Activated CD4-positive, CD25-positive, alpha-beta regulatory T cell (primary cell): ENCODE measurements at places on chromosomes 2 and 18.
A peak's percentile ranks its signal among the peaks of the same experiment; 100 is the strongest.

DNA sequence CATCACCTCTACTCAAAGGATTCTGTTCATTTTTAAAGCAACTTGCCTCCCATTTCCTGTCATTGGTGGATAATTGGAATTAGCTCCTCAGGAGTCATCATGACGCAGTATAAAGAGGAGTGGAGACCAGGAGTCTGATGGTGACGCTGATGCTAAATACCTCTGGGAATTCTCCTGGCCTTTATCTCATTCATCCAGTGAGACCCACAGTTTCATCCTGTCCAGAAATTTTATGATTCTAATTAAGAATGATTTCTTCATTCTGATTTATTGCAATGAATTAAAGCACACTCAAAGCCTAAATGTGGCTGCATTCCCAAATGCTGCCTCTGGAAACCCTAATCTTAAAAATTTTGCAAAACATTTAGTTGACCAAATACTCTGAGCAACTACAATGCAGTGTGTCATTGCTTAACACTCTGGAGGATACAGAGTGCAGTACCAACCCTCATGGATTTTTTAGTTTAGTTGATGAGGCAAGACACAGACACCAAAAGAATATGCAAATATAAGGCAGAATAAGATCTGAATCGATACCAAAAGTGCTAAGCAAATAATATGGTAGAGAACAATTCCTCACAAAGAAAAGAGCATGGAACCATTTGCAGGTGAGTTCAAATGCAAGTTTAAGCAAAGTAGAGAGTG, 236.2 kb downstream of the ETAA1 start:
- no peak for DNase-seq

GRCh38 chr2:232900811-232901735, 31.0 kb downstream of the SNORC start:
- no peak for DNase-seq

GRCh38 chr2:148124271-148124670, 103.4 kb downstream of the MBD5 start:
- no peak for DNase-seq

DNA sequence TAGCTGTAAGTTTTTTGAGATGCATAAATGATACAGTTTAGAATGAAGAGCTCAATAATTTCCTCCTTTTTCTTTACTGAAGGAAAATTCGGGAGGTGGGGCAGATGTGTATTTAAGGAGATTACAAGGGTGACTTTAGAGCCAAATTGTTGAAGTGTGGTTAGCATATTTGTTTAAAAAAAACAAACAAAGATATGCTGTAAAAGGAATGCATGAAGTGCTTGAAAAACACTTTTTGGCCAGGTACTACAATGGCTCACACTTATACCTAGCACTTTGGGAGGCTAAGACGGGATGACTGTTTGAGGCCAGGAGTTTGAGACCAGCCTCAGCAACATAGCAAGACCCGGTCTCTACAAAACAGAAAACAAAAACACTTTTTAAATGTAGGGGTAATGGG, 38.4 kb downstream of the CD302 start:
- no peak for DNase-seq

GRCh38 chr2:172919732-172920131, 155.9 kb upstream of the MAP3K20 start:
- DNase-seq, result no peak

DNA sequence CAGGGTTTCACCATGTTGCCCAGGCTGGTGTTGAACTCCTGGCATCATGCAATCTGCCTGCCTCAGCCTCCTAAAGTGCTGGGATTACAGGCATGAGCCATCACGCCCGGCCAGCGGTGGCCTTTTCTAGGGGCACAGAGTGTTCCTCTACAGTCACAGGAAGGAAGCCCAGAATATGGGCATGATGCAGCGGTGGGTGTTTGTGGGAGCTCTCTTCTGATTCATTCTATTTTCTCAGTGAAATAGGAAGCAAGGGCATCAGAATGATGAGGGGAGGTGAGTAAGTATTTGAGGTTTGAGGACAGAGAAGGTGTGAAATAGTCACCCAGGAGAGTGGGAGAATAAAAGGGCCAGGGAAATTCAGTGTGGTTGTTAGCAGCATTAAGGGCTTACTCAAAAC, 70.3 kb upstream of the PSME4 start:
- no peak for DNase-seq

DNA sequence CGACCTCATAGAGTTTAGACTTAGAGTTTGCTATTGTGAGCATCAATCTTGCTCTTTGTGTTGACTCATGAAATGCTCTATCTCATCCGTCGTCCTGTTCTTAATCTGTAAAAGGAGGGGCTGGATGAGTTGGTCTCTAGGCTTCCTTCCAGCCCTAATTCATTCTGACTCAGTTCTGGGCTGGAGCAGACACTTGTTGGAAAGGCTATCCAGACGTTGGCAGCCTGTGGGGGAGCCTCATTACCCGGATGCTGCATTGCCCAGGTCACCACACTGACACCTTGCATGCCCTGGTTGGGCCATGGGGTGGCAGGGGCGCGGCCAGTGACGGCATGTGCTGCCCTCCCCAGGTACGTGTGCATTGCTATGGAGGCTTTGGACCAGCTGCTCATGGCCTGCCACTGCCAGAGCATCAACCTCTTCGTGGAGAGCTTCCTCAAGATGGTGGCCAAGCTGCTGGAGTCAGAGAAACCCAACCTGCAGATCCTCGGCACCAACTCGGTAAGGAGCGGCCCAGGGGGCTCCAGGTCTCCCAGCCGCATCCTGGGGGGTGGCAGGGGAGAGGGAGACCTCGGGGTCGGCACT, 61.5 kb downstream of the EFR3B start:
- no peak for DNase-seq

DNA sequence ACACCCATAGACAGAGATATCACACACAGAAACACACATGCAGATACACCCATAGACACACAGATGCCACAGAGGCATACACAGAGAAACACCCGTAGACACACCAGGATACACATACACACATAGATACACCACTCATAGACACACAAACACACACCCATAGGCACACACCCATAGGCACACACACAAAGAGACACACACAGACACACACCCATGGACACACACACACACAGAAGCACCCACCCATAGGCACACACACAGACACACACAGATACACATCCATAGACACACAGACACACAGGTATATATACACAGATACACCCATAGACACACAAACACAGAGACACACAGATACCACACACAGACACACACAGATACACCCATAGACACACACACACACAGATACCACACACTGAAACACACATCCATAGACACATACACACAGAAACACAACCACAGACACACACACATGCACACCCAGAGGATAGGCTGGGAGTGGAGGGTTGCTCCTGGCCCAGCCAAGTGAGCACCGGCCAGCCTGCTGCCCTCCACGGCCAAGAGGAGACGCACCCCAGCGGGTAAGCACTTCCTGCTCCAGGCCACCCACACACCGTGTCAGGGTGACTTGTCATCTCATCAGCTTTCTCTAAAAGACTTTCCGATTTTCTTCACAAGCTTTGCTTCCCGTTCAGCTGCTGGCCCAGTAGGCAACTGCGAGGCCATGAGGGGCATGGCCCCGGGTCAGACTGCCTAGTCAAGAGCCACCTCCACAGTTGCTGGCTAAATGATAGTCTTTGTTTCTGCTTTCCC, 14.1 kb upstream of the CNNM3 start:
- DNase-seq, result peak; percentile 4

- no peak for DNase-seq
Observed at GRCh38 chr18:23784832-23785245, 95.6 kb downstream of the LAMA3 start.

GRCh38 chr18:25349131-25349925, 2.6 kb downstream of the ZNF521 start:
- no peak for DNase-seq

GRCh38 chr2:232203936-232204335, 174.6 kb upstream of the ALPP start:
- DNase-seq, result no peak

- DNase-seq, result no peak
Observed at GRCh38 chr2:10717628-10718027, 3.8 kb upstream of the ATP6V1C2 start.

DNA sequence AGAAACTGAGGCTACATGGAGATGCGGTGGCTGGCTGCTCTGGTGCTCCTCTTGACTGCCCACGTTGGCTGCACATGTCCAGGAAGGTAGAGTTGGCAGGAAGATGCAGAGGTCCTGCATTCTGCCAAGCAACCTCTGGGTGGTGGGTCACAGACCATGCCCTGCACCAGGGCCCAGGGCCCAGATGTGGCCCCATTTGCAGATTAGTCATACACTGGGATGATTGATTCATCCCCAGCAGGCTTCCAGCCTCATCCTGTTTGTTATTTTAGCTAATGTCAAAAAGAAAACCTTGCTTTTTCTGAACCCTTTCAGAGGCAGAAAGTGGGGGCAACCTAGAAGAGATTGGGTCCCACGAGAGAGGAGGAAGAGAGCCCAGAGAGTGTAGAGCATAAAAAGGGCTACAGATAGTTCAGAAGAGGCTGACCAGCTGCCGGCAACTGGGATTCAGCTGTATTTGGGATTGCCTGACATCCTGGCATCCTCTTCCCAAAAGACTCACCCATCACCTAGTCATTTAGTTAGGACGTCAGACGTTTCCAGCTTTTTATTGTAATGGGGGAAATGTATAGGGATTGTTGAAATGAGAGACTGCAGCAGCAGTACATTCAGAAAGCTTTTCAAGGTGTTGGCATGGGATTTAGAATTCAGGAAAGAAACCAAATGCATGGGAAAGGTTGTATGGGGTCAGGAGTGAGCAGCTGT, 101.9 kb downstream of the CTIF start:
- no peak for DNase-seq

DNA sequence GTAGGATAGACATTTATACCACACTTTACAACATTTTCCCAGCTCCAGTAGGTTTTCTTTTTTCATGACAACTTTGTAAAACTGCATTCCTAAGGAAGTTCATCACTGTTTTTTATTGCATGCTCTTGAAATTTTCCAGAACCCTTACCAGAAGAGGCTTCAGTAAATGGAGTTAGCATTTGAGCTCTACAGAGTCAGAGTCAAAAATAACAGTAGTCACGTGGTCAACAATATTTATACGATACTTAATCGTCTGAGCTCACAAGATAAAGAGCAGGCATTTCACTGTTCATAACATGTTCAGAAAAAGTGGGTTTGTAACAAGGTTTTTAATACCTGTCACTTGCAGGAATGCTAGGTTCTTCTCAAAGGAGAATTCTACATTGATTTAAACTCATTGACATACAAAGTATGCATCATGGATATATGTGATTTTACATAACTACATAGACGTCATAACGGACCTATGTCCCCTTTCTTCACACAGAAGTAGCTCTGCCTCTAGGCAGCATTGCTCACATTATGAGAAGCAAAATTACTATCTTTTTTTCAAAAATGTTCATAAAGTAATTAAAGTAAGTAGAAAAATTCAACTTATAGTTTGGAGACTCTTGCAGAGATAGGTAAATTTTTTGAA, 187.0 kb upstream of the COL3A1 start:
- no peak for DNase-seq

- DNase-seq, result no peak
Observed at GRCh38 chr2:84697895-84698294, 181.6 kb downstream of the DNAH6 start.

- DNase-seq, result no peak
Observed at GRCh38 chr18:64713284-64713683, 564.4 kb upstream of the LINC00305 start.

DNA sequence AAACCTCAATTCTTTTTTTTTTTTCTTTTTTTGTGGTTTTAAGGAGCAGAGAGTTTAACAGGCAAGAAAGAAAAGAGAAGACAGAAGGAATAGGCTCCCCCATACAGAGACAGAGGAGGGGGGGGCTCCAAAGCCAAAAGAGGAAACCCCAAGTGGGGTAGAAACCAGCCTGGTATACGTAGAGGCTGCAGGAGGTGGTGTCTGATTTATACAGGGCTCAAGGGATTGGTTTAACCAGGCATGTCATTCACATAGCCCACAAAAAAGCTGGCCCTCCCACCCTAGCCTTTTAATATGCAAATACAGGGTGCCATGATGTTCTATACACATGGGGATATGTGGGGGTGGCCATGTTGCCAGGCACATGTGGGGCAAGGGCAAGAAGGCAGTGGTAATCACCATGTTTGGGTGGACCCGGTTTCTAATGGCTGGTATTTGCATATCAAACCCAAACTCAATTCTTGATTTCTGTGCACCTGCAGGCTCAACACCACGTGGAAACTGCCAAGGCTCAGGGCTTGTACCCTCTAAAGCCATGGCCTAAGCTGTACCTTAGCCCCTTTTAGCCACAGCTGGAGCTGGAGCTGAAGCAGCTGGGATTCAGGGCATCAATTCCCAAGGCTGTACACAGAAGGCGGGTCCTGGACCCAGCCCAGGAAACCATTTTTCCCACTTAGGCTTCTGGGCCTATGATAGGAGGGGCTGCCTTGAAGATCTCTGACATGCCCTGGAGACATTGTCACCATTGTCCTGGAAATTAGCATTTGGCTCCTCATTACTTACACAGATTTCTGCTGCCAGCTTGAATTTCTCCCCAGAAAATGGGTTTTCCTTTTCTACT, 170.3 kb downstream of the MAIP1 start:
- DNase-seq, result no peak

- DNase-seq, result no peak
Observed at GRCh38 chr2:28333606-28334526, 58.8 kb upstream of the FOSL2 start.

DNA sequence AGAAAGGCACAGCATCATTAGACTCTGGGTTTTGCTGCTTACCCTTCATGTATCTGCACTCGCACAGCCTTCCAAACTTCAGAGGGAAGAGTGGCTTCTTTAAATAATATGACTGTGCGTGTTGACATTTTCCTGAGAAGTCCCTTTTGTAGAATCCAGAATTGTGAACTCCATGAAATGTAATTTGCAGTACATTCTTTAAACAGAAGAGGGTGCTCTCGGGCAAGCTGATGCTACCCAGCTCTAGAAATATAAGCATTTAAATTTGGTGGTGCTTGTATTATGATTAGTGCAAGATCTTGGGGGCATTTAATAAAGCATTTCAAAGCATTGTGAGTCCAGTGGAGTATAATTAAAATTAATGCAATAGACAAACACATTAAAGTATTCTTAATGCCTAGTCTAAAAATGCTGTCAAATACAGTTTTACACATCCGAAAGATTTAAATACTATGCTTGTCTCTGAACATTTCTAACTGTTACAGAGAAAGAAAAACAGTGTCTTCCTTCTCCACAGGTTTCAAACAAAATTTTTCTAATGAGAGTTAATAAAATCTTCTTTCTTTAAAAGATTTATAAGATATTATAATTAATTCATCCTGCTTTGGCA, 17.3 kb upstream of the GTF2A1L start:
- no peak for DNase-seq

DNA sequence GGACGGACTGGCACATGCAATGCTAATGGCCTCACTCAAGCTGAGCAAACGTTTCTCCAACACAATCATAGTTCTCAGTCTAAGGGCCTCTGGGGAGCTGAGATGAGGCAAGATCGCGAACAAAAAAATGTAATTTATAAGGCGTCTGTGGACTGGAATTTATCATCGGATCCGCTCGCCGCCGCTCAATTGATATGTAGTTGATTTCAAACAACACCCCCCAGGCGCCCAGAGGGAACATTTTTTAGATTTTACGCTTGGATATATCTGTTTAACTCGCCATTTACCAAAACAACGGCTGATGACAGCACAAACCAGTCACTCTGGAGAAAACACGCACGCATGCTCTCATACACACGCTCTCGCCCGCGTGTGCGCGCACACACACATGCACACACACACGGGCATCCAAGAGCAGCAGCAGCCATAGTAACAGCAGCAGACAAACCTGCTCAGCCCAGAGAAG, 335.8 kb downstream of the SMAD2 start:
- DNase-seq, result no peak
